AG10803 (cell line): ENCODE measurements at places on chromosomes 6 and 20.

DNA sequence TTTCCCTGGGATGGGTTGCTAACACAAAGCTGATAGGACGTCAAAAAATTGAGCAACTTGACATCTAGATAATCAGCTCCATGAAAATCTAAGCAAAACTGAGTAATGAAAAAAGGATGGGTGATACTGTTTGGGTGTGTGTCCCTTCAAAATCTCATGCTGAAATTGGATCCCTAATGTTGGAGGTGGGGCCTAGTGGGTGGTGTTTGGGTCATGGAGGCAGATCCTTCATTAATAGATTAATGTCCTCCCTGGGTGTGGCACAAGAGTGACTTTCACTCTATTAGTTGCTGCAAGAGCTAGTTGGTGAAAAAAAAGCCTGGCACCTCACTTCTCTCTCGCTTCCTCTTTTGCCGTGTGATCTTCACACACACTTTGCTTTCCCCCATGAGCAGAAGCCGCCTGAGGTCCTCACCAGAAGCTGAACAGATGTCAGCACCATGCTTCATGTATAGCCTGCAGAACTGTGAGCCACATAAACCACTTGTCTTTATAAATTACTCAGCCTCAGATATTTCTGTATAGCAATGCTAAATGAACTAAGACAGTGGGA is 160.9 kb downstream of the FRK start:
- no peak for DNase-seq

- peak; percentile 69 for DNase-seq
These were observed 120.9 kb upstream of the IRAK1BP1 start for GRCh38 chr6:78746457-78746856.

DNA sequence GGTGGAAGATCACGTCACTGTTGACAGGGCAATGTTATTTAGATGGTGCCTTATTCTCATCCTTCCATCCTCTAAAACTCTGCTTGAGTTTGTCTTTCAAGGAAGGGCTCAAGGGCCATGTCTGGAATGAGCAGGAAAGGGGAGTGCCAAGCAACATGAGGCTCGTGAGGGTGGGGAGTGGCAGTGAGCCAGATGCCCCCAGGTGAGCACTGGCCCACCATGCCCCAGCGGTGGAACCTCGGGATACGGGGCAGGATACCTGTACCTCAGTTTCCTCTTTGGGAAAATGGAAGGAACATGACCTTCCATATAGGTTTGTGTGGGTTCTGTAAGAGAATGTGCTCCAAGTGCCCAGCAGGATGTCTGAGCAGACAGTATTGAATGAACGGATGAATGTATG is 337.4 kb downstream of the TAF4 start:
- DNase-seq, result no peak

DNA sequence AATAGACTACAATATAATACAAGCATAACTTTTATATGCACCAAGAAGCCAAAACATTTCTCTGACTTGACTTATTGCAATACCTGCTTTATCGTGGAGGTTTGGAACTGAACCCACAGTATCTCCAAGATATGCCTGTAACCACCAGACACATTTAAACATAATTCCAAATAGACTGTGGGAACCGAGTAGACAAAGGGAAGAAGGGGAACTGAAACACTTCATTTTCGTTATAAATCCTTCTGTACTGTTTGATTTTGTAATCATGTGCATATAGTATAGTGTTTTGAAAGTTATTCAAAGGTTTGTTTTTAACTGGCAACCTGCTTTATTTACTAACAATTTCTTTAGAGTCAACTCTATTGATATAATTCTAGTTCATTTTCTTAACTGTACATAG is 154.9 kb upstream of the BEND6 start:
- no peak for DNase-seq

- no peak for DNase-seq
These were observed 60.2 kb upstream of the RNF144B start for GRCh38 chr6:18326980-18327379.

GRCh38 chr6:24154121-24154520 is 28.1 kb downstream of the NRSN1 start:
- DNase-seq, result no peak

GRCh38 chr6:170232186-170233002 is 58.5 kb downstream of the DLL1 start:
- DNase-seq, result no peak

DNA sequence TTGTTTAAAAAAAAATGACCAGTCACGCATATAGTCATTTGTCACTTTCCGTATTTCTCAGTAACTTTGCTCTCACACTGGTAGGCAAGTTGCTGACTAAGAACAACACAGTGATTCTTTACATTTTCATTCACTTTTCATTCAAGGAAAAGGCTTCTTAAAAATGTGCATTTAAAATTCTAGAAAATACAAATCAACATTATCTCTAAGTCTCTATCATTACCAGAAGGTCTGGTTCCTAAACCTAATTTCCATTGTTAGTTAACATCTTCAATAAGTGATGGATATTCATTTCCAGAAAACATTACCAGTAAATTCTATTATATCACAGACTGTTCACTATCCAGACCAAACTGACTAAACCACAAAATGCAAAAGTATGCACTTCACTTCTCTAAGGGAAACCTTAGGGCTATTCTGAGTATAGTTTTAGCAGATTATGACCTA is 115.3 kb downstream of the AHI1 start:
- DNase-seq, result no peak

DNA sequence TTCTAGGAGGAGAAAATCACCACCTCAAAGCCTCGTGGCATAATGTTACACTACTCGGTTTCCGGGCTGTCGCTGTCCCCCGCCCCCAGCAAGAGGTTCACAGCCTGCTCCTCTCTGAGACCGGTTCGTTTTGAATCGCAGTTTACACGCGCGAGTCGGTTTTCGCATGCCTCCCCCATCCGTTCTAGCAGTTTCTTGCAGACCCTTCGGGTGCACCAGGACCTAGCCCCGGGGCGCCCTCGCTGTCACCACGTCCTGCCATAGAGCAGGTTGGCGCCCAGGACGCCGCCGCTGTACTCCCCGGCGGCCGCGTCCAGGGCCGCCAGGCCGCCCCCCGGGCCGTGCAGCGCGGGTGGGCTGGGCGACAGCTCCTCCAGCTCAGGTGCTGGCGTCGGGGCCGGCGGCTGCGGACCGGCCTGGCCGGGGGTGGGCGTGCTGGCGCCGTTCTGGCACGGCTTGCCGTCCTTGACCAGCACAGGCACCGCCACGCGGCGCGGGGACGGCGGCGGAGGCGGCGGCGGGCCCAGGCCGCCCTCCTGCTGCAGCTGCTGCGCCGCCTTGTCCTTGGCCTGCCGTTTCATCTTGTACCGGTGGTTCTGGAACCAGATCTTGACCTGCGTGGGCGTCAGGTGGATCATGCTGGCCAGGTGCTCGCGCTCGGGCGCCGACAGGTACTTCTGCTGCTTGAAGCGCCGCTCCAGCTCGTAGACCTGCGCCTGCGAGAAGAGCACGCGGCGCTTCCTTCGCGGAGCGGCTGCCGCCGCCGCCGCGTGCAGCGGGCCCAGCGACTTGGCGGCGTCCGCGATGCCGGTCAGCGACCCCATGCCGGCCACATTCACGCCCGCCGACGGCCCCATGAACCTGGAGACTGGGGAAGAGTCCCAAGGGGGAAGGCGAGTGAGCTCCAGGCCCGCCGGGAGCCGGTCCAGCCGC is 1.4 kb downstream of the NKX2-4 start:
- no peak for DNase-seq

GRCh38 chr6:18293076-18293904 is 29.0 kb upstream of the DEK start:
- peak; percentile 69 for DNase-seq

- DNase-seq, result no peak
These were observed 1.6 kb downstream of the INSM1 start for GRCh38 chr20:20369250-20370093.

- no peak for DNase-seq
These were observed 40.7 kb upstream of the SPDEF start for GRCh38 chr6:34596798-34597197.

DNA sequence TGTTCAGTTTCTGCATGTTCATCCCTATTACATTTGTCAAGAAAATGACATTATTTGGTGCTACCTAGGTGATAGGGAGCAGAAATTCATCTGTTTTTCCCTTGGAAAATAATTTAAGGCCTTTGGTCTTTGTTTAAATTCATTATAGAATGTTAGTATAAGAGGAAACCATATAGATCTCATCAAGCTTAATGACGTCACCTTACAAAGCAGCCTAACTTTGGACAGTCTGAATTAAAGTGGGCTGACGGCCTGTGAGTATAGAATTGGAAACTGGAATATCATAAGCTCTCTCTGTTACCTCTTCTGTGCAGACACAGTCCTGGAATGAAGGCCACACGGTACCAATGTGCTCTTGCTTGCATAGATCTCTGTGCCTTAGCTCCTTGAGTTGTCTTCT is 108.1 kb downstream of the TBC1D7 start:
- no peak for DNase-seq
